ENCODE measurements at places on chromosomes 4 and X.

- DNase-seq, result no peak
Observed at GRCh38 chrX:3968749-3969148, 255.3 kb upstream of the PRKX start.

DNA sequence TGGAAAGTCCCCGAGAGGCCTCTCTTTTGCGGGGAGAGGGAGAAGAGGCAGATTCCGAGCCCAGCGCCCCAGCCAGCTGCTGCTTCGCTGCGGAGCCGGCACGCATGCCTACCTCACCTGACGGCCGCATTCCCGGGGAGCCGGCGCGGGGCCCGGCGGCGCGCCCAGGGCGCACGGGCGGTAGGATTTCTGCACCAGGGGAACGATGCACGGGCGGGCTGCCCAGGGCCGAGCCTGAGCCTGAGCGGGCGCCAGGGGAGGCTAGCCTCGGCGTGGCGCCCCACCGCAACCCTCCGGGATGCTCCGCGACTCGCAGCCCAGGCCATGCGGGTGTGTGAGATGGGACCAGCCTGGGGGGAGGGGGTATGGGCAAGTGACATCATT, 81.3 kb upstream of the SCML1 start:
- no peak for DNase-seq

GRCh38 chrX:15143825-15144121, 126.1 kb downstream of the ASB9 start:
- DNase-seq, result peak; percentile 18

DNA sequence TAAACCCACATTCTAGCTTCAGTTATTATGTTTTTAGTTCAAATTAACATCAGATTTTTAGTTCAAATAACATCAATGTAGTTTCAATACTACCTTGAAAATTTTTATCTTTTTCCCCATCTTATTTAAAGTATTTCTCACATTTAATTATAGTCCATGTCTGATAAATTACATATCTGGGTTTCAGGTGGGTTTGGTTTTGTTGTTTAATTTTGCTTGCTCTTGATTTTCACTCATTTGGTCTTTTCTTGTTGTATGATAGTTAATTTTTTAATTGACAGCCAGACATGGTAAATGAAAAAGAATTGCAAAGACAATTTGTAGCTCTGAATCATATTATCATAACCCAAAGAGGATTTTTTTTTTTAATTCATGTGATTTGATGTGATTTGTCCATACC, 41.9 kb downstream of the GYG2 start:
- DNase-seq, result no peak

GRCh38 chrX:22135994-22136684, 104.0 kb downstream of the PHEX start:
- peak; percentile 67 for DNase-seq

GRCh38 chr4:184400375-184400870, 73.9 kb downstream of the IRF2 start:
- no peak for DNase-seq

- no peak for DNase-seq
Observed at GRCh38 chr4:39036172-39036571, 4.0 kb upstream of the TMEM156 start.

DNA sequence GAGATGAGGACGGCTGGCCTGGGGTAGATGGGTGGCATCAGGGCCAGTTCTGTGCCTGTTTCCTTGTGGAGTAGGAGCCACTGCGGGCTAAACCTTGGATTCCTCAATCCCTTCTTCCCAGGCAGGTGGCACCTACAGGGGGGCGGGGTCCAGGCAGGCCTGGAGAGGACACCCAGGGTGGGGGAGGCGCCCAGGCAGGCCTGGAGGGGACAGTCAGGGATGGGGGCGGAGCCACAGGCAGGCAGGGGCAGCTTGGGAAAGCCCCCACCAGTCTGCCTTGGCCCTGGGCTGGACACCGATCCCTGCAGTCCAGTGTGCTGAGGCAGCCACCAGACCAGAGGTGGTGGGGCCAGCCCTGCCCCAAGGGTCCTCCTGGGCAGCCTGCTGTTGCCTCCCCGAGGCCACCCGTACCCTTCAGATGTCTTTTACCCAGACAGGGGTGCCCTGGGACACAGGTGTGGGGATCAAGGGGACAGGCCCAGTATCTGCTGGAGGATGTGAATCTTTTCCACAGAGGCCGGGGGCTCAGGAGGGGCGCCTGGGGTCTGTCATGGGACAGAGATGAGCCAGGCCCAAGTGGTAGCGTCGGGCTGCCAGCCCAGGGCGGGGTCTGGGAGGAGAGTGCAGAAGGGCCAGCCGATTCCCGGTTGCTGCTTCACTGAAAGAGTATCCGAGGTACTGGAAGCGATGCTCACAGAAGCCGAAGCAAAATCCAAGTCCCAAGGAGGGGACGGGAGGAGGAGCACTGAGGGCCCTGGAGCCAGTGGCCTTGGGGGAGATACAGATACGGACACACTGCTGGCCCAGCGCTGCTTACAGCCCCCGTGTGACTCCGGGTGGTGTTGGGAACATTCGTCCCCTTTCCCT, 34.5 kb downstream of the LRPAP1 start:
- DNase-seq, result peak; percentile 38

- DNase-seq, result no peak
Observed at GRCh38 chr4:168139336-168139735, 47.0 kb downstream of the ANXA10 start.

DNA sequence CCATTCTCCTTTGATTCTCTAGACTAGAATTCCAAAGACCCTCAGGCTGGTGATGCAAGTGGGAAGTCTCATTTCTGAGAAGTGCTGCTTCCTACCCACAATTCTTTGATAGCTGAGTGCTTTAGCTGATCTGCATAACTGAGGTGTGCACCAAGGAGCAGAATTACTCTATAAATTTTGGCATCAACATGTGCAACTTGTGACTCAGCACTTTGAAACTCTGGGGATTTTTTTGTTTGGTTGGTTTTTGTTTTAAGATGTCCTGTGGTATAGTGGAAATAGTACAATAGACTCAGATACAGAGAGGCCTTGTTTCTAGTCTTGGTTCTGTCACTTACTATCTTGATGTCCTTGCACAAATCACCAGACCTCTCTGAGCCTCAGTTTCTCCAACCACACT, 148.4 kb downstream of the AR start:
- DNase-seq, result no peak

GRCh38 chr4:142959173-142959572, 113.1 kb upstream of the INPP4B start:
- peak; percentile 24 for DNase-seq

DNA sequence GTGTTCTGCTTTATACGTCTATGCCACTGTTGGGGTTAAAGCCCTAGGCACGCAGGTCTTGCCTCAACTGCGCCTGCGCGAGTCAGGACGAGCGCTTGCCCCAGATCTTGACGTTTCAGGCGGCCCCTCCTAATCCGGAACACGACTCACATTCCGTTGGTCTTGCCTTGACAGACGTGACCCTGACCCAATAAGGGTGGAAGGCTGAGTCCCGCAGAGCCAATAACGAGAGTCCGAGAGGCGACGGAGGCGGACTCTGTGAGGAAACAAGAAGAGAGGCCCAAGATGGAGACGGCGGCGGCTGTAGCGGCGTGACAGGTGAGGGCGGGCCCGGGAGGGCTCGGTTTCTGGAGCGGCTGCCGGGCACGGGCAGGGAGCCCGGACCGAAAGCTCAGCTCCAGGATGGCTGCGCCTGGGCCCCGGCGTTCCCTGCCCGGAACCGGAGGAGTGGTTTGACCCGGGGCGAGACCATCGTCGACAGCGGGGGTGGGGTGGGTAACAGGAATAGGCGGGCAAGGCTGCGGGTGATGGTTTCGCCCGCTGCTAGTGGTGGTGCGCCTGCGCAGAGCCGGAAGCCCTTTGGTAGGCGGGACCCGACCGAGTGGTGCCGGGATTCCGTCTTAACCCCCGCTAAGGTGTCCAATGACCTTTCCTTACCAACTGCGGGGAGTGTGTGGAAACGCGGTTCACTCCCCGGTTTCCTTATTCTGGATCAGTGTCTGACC, at the start of gene ARAF:
ARAF (plus strand) TSS at position 272 of the 725 bp plus-strand sequence. CDS start 1,763 bp downstream, outside the sequence.
- peak; percentile 99 for DNase-seq

DNA sequence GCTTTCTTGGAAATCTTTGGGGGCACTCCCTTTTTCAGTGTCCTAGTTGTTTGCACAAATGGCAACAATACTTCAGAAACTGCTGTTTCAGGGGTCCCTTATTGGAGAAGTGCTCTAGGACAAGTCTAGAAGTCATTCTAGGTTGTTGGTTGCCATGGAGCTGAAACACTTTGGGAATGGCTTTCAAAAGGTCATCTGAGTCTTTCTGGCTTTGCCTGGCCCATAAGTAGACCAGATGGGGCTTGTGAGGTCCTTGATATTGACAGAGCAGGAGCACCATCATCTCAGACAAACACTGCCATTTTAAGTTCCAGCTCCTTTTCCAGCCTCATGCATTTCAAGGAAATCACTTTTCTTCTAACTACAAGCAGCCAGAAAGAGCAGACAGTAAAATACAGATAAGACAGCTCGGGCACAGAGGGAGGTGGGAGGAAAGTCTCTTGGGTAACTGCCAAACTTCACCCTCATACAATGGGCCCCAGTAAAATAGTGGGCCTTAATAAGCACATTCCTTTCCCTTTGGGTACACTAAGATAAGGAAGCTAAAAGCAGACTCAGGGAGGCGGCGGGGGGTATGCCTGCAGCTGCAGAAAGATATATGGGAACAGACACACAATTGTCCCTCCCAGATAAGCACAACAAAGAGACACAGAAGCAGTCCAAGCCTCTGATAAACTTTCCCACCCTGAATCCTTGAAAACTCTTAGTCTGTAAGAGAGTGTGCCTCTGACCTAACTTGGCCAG, 8.5 kb upstream of the NXF3 start:
- peak; percentile 1 for DNase-seq

DNA sequence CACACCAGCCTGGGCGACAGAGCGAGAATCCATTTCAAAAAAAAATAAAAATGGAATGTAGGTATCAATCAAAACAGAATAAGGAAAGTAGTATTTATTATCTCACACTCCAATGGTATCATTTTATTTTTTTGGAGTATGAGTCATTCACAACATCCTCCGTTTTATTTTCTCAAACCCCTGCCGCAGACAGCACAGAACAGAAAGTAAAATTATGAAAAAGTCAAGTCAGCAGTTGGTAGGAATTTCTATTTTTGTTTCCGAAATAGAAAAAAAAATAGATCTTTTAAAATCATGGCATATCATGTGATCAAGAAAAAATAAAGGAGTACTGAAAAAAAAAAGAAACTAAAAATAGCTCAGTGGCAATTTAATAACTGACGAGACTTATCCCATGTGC, 490.7 kb upstream of the TENM3 start:
- no peak for DNase-seq

GRCh38 chr4:52833941-52834525, 28.1 kb upstream of the RASL11B start:
- DNase-seq, result no peak

- DNase-seq, result no peak
Observed at GRCh38 chrX:45710081-45710801, 509.6 kb upstream of the DIPK2B start.
